ENCODE measurements at places on chromosomes 5 and 9. TPM values are rescaled to one million over a fixed set of nuclear protein-coding genes. Genes with fewer than 3 reads are reported as not detected.
A peak's percentile ranks its signal among the peaks of the same experiment; 100 is the strongest.

SLC25A2 gene
- 1.1 TPM for total RNA-seq

DNA sequence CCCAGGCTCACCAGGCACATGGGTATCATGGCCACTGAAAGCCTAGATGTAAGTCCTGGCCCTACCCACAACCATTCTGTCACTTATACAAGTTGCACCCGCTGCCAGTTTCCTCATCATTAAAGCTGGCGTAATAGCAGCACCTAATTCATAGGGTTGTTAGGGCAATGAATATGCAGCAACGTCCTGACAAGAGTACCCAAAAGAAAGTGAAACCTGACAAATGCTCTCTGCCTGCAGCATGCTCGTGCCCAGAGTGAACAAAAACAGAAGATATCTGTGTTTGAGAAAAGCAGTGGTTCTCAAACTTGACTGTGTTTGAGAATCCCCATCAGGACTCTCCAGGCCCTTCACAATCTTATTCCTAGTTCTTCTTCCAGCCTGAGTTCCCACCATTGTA is 632.4 kb downstream of the SEMA5A start:
- H3K27me3 ChIP-seq, result peaks cover 8% of the 10 kb centered on the region
- no peaks in the 10 kb centered on the region for H3K36me3 ChIP-seq
- H3K4me3 ChIP-seq, result no peak overlapping the region

DNA sequence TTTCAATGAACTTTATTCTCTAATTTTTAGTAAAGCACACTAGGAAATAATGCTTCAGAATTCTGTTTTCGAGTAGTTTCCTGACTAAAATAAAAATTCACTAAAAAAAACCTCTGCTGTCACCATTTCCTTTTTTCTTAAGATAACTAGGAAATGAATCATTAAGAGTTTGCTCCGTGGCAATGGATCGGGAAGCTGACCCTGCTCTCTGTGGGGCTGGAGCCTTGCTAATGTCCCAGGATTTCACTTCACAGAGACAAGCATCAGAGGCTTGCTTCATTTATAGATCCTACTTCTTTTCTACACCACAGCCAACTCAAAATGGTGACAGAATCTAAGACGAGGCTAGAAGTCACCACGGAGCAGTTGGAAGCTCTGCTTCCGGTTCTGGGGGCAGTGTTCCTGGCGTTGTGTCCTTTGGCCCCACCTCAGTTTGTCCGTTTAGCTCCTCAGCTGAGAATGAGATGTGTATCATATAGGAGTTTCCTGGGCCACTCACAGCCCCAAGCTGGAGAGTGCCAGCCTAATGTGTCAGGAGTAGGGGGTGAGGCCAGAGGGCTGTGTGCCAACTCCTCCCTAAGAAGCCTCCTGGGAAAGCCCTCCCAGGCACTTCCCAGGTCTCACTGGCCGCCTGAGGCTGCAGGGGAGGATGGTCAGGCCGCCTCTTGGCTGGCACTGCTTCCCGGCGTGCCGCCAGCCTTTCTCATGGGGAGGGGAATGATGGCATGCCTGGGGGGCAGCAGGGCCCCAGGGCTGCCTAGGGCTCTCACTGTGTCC is 19.6 kb downstream of the TENT4A start:
- peaks cover 36% of the 10 kb centered on the region for H3K4me1 ChIP-seq
- H3K27me3 ChIP-seq, result no peaks in the 10 kb centered on the region
- H3K36me3 ChIP-seq, result peaks cover 3% of the 10 kb centered on the region
- H3K27ac ChIP-seq, result peak overlapping the region; percentile 65
- no peak for DNase-seq

DNA sequence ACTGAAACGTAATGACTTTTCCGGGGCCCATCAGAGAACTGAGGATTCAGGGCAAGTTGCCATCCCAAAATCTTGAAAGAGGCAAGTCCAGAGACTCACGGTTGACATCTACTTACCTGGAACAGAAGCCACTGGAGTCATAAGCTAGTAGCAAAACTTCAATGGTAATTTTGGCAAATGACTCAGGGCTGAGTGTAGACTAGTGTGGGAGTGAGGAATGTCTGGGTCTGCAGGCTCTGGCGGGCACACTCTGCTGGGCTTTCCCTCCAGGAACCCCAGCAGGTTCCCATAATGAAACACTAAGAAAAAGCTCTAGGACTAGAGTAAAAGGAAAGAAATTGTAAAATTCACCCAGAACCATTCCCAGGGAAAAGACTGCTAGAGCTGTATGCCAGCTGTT is 122.9 kb upstream of the NFIL3 start:
- no peak overlapping the region for H3K4me3 ChIP-seq
- no peak overlapping the region for H3K27ac ChIP-seq
- no peak for DNase-seq
- no peaks in the 10 kb centered on the region for H3K4me1 ChIP-seq
- no peaks in the 10 kb centered on the region for H3K36me3 ChIP-seq
- peaks cover 4% of the 10 kb centered on the region for H3K27me3 ChIP-seq

DNA sequence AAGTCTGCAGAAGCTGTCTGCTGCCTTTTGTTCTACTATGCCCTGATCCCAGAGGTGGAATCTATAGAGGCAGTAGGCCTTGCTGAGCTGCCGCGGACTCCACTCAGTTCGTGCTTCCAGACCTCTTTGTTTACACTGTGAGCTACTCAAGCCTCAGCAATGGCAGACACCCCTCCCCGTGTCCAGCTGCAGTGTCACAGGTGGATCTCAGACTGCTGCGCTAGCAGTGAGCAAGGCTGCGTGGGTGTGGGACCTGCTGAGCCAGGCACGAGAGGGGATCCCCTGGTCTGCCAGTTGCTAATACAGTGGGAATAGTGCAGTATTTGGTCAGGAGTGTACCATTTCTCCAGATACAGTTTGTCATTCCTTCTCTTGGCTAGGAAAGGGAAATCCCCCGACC is 99.6 kb downstream of the SLCO4C1 start:
- H3K4me1 ChIP-seq, result peaks cover 5% of the 10 kb centered on the region
- no peak overlapping the region for H3K4me3 ChIP-seq
- H3K27ac ChIP-seq, result no peak overlapping the region
- no peak for DNase-seq
- peaks cover 3% of the 10 kb centered on the region for H3K36me3 ChIP-seq

PCDHGA6 gene
- 0.80 TPM for total RNA-seq

NR4A3 gene
- 1.4 TPM for total RNA-seq

POU5F2 gene
- 1.1 TPM for total RNA-seq

GRCh38 chr9:26326563-26326962 is 566.0 kb downstream of the CAAP1 start:
- H3K27me3 ChIP-seq, result no peaks in the 10 kb centered on the region
- H3K36me3 ChIP-seq, result no peaks in the 10 kb centered on the region
- H3K4me3 ChIP-seq, result no peak overlapping the region
- DNase-seq, result peak; percentile 25

- H3K36me3 ChIP-seq, result peaks cover 5% of the 10 kb centered on the region
- no peak for DNase-seq
- H3K4me1 ChIP-seq, result peaks cover 42% of the 10 kb centered on the region
- peak overlapping the region; percentile 90 for H3K27ac ChIP-seq
- H3K27me3 ChIP-seq, result peaks cover under 1% of the 10 kb centered on the region
Measured at GRCh38 chr5:173303878-173304590, 24.2 kb downstream of the STC2 start.

TMEM8B gene
- 25.4 TPM for total RNA-seq

AQP7 gene
- total RNA-seq, result 4.4 TPM

DNA sequence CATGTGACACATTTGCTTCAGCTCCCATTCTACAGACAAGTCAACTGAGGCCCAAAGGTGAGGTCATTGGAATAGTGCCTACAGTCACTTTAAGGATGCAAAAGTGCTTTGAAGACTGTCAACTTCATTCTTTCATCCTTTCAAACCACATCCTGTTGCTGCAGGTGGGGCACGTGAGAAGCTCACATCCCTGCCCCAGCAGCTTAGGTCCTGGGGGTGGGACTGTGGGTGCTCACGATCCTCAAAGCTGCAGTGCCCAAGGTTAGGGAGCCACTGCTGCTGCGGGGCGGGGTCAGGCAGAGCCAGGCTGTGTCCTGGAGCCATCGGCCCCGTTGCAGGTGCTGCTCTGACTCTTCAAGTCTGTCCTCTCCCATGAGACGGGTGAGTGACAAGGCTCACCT is 57.9 kb upstream of the IER5L start:
- no peak overlapping the region for H3K4me3 ChIP-seq
- peaks cover 6% of the 10 kb centered on the region for H3K4me1 ChIP-seq
- peaks cover 6% of the 10 kb centered on the region for H3K27me3 ChIP-seq
- no peaks in the 10 kb centered on the region for H3K36me3 ChIP-seq

- DNase-seq, result no peak
- H3K4me1 ChIP-seq, result peaks cover 56% of the 10 kb centered on the region
- no peaks in the 10 kb centered on the region for H3K27me3 ChIP-seq
- peak overlapping the region; percentile 69 for H3K27ac ChIP-seq
Measured at GRCh38 chr5:139658928-139659667, 10.9 kb downstream of the CXXC5 start.

AGXT2 gene
- not detected for total RNA-seq

GRCh38 chr9:27457445-27457844 is 66.6 kb upstream of the IFNK start:
- peaks cover 16% of the 10 kb centered on the region for H3K4me1 ChIP-seq
- no peak for DNase-seq
- H3K27me3 ChIP-seq, result no peaks in the 10 kb centered on the region
- H3K4me3 ChIP-seq, result no peak overlapping the region

DNA sequence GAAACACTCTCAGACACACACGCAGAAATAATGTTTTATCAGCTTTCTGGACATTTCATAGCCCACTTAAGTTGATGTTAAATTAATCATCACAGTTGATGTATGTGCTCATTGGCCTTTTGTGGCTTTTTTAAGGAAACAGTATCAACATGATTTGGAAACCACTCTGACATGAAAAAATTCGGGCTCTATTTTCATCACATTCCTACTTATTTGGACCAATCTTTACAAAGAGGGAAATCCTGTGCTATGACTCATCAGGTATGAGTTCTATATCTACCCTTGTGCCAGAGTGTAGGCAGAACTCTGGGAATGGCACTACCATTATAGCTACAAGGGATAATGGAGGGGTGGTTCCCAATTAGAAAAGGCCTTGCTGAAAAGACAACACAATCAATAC is 388.4 kb upstream of the PTGER4 start:
- DNase-seq, result no peak
- H3K27me3 ChIP-seq, result no peaks in the 10 kb centered on the region
- H3K36me3 ChIP-seq, result no peaks in the 10 kb centered on the region
- H3K4me1 ChIP-seq, result no peaks in the 10 kb centered on the region
- H3K4me3 ChIP-seq, result no peak overlapping the region

GRCh38 chr9:83715221-83715620 is 7.5 kb upstream of the UBQLN1 start:
- no peak overlapping the region for H3K27ac ChIP-seq
- DNase-seq, result no peak
- no peaks in the 10 kb centered on the region for H3K27me3 ChIP-seq
- no peak overlapping the region for H3K4me3 ChIP-seq

- peaks cover 5% of the 10 kb centered on the region for H3K27me3 ChIP-seq
- no peak overlapping the region for H3K4me3 ChIP-seq
- no peaks in the 10 kb centered on the region for H3K36me3 ChIP-seq
- H3K27ac ChIP-seq, result no peak overlapping the region
- DNase-seq, result no peak
- H3K4me1 ChIP-seq, result no peaks in the 10 kb centered on the region
Measured at GRCh38 chr5:18495157-18495556, 860.9 kb downstream of the TAF11L14 start.

GRCh38 chr9:13862654-13863053 is 451.3 kb downstream of the NFIB start:
- H3K27me3 ChIP-seq, result no peaks in the 10 kb centered on the region

DNA sequence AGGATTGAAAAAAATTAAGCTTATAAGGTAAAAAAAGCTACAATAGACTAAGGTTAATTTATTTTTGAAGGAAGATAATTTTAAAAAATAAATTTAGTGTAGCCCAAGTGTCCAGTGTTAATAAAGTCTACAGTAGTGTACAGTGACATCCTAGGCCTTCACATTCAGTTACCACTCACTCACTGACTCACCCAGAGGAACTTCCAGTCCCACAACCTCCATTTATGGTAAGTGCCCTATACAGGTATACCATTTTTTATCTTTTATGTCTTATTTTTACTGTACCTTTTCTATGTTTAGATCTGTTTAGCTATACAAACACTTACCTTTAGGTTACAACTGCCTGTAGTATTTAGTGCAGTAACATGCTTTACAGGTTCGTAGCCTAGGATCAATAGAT is 79.8 kb upstream of the ZNF462 start:
- H3K27me3 ChIP-seq, result peaks cover 9% of the 10 kb centered on the region
- H3K4me3 ChIP-seq, result no peak overlapping the region
- no peak overlapping the region for H3K27ac ChIP-seq
- DNase-seq, result no peak
- no peaks in the 10 kb centered on the region for H3K36me3 ChIP-seq

DND1 gene
- 3.1 TPM for total RNA-seq

GRCh38 chr9:90024823-90025222 is 420.0 kb downstream of the GADD45G start:
- no peaks in the 10 kb centered on the region for H3K36me3 ChIP-seq
- H3K27me3 ChIP-seq, result peaks cover 18% of the 10 kb centered on the region
- no peak for DNase-seq
- H3K4me3 ChIP-seq, result no peak overlapping the region
- H3K4me1 ChIP-seq, result no peaks in the 10 kb centered on the region
- no peak overlapping the region for H3K27ac ChIP-seq

DNA sequence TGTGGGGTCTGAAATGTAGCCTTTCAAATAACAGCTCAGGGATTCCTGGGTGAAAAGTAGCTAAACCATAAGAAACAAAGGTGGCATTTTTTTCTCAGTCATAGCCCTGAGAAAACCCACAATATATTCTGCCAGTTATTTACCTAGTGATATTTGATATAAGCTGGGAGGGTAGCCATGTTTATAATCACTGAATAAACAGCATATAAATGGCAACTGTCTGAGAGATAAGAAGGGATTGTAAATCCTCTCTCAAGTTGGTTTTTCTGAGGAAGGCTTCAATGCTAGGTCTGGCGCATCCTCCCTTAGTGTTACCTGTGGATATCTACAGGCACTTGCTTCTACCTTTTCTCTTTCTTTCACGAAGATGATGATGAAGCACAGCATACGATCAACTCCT is 1080.5 kb upstream of the DMAC1 start:
- no peaks in the 10 kb centered on the region for H3K4me1 ChIP-seq
- H3K4me3 ChIP-seq, result no peak overlapping the region
- no peak overlapping the region for H3K27ac ChIP-seq
- H3K27me3 ChIP-seq, result no peaks in the 10 kb centered on the region
- DNase-seq, result no peak

DNA sequence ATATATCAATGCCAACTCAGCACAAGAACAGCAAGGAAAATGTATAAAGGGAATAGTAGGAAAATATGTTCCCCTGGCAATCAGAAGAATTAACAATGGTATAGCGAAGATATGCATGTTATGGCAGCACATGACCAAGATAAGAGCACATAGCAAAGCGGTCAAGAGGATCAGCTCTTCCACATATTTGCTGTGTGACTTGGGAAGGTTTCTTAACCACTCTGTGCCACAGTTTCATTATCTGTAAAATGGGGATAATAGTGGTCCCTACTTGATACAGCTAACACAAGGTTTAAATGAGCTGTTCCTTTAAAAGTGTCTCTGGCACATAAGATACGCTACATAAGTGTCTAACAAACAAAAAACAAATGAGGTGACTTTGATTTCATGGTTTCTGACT is 77.9 kb upstream of the PIP5K1B start:
- DNase-seq, result no peak
- no peaks in the 10 kb centered on the region for H3K36me3 ChIP-seq

ENTREP1 gene
- 3.7 TPM for total RNA-seq

WHRN gene
- 11.9 TPM for total RNA-seq
